GM03348 (cell line): ENCODE measurements at places on chromosomes 3 and 15.

DNA sequence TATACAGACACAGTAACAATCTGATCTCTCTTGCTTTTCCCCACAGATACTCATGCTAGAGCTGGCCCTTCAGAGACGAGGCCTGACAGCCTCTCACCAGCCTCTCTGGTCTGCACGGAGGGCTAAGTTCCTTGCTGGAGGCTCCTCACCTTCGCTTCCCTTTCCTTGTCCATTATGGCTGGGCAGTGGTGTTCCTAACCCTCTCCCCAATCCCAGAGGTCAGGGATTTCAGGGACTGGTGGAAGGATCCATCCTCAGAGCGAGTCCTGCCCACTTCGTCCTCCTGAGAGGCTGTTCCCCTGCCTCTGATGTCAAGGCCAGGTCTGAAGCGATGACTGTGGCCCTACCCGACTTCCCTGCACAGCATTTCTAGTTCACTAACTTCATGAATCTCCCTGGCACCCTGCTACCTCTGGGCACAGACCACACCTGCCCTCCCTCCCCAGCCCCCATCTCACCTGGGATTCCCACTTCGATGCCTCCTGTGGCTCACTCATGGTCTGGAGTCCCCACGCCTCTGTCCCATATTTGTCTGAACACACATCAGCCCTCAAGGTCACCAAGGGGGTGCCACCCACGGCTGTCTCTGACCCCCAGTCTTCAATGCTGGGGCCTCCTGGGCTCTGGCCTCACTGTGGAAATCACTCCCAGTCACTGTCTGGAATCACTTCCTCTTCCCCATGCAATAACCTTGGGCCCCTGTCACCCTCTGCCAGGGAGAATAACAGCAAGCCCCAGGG, 124.9 kb upstream of the PRR20G start:
- DNase-seq: no peak

GRCh38 chr15:68471541-68471940, 39.6 kb upstream of the ITGA11 start:
- no peak for DNase-seq

- no peak for DNase-seq
Observed at GRCh38 chr3:7397097-7397496, 536.2 kb downstream of the GRM7 start.

DNA sequence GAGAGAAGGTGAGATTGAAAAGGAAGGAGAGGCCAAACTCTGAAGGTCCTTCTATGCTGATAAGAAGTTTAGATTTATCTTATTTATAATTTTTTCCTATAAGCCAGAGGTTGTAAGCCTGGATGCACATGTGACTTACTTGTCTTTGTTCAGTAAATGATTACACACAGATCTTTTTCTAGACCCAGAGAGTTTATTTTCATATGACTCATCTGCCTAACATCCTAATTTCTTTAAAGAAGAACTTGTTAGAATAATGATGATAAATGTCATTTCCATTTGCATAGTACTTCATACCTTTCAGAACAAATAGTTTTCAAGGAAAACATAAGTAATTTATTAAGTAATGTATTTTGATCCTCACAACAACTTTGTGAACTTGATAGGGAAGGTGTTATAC, 434.8 kb upstream of the DPH6 start:
- DNase-seq: peak; percentile 31

- peak; percentile 52 for DNase-seq
Observed at GRCh38 chr15:52503788-52504496, 24.7 kb downstream of the MYO5A start.

DNA sequence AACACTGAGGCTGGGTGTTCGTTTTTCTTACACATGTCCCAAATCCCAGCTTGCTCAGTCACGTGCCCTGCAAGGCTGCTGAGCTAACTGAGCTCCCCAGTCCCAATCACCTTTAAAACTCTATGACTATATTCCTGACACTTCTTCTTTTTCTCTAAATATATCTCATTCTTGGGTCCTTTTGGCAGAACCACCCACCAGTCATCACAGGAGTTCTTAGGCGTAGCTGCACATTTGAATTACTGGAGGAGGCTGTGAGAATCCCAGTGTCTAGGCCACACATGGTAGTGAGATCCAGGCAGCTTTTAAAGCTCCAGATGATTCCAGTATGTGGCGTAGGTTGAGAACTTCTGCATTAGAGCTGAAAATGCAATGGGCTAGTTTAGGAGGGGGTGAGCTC, 66.3 kb downstream of the ST8SIA2 start:
- no peak for DNase-seq

GRCh38 chr3:172711454-172711795, 558 bp upstream of the NCEH1 start:
- DNase-seq: no peak

DNA sequence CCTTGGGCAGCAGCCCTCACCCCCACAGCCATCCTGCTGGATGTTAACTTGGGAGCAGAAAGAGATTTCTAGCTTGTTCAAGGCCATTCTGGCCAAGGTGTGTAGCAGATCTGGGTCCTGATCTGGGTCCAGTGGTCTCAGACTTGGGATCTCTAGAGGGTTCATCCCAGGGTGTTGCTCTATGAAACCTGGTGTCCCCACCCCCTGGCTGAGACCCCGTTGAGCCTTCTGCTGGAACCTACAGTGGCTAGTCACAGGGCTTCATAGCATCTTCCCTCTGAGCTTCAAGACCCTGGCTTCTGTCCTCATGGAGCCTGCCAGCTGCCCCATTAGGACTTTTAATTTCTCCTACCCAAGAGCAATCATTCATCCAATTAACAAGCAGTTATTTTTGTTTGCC, 64.3 kb downstream of the EPHB1 start:
- DNase-seq: no peak

DNA sequence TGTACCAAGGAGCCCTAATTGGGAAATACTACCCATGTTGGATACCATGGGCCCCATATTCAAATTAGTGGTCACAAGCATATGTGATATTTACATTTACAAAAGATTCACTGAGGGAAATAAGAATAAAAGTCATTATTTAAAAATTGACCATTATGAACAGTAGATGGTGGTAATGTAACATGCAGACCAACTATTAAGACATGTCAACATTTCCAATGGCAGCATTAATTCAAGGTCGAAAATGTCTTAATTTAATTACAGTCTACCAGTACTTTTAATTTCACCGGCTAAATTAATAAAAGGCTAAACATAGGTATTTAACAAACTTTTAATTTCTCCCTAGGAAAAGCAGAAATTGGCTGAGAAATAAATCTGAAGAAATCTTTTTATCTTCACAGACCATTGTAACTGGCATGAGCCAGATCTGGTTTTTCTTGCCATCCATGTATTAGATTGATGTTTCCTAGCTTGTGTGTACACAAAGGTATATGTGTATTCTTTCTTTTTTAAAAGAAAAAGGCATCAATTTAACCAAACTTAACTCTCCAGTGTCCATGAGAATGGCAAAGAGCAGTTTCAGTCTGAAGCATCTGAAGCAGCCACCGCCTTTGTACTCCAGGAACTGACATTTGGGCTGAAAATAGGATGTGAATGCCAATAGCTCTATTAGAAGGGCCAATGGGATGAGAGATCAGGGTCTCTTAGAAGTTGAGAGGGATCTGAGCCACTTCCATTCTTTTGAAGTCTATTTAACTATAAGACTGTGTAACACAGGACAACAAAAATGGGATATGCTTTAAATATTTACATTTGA, 26.6 kb downstream of the NEK11 start:
- DNase-seq: peak; percentile 16

DNA sequence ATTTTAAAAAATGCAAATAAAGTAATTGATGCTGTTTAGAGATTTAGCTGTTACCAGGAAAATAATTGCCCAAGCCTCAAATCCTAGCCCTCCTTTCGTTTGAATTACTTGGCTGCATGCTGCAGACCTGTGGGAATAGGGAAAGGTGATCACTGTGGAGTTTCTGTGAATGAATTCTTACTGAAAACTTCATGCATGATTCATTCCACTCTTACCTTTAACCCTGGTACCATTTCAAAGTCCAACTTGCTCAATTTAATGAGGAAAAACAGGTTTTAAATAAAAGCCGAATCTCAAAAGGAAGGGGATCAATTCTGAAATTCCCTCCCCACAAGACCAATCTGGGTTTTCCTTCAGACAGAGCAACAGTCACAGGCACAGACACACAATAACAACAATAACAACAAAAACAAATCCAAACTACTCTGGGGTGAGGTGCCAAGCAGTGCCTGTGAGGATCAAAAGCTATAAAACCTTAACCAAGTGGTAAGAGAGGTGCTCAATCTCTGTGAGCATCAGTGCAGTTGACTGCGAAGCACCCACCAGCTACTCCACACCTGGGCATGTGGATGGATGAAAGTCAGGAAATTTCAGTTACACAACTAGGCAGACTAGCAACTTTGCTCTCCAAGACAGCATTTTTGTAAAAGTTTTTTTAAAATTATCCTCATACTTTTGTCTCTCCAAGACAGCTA, 200.8 kb downstream of the CNTN3 start:
- no peak for DNase-seq

DNA sequence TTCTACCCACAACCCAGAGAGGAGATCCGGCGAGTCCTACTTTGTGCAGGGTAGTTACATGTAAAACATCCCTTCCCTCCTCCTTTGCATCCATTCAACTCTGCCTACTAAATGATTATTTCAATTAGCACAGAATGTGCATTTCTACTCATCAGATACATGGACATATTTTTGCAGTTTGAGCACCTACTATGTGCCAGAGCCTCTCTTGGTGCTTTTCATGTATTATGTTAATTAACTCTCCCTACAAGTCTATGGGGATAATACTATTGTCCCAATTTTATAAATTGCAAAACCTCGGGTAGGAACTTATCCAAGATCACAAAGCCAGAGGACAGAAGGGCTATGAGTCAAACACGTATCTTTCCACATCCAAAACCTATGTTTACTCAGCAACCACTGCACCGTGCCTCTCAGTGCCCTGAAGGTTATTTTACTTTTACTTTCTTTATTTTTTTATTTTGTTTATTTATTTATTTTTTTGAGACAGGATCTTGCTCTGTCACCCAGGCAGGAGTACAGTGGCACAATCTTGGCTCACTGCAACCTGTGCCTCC, 432.8 kb downstream of the MAGI1 start:
- DNase-seq: no peak

GRCh38 chr3:123258811-123259420, 57.2 kb downstream of the SEC22A start:
- DNase-seq: peak; percentile 65

DNA sequence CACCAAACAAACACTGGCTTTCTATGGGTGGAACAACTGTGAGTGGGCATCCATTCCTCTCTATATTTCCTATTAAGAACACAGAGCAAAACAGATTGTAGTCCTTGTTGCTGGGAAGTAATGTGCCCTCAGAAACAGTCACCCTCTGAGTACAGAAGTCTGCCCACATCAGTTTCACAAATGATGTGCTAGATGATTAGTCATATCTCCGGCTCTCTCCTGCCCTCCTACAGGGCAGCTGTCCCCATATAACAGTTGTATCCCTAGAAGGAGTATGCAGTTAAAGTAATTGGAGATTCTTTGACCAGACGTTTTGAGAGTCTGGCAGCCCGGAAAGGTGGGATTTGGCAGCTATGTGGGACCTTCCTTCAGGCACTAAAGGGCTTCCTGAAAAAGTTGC, 159.9 kb downstream of the APBA2 start:
- DNase-seq: no peak

DNA sequence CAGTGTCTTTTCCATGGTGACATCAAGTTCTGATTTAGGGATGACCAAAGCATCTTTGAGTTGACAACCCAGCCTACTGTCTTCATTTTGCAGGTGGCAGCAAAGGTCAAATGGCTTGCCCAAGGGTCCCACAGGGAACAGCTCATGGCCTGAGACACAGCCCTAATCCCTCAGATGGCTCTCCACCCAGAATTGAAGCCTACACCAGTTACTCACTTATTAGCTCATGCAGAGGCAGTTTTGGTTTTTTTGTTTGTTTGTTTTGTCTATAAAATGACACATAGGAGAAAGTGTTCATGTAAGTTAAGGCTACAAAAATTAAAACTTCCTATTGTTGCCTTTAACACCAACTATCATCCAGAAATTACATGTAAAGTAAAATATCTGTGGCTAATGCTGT, 167.9 kb downstream of the OSBPL10 start:
- no peak for DNase-seq

DNA sequence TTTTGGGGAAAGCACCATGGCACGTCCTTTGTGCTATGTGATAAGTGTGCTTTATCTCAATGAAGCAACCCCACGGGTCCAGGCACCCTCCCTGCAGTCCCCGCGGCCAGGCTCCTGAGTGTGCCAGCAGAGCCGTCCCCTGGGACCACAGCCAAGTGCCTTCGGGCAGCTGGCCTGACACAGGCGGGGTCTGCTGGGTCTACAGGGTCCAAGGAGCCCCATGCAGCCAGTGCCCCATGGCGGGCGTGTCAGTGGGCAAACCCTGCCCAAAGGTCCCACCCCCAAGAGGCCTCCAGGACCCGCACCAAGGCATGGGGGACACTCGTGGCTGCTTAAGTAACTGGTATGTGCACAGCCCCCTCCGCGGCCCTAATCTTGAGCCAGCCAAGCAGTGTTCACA, 35.3 kb downstream of the KLHL25 start:
- no peak for DNase-seq

- DNase-seq: no peak
Observed at GRCh38 chr3:126765187-126766069, 61.4 kb downstream of the CHCHD6 start.

GRCh38 chr3:87856126-87856525, 202.7 kb downstream of the CGGBP1 start:
- DNase-seq: peak; percentile 45

DNA sequence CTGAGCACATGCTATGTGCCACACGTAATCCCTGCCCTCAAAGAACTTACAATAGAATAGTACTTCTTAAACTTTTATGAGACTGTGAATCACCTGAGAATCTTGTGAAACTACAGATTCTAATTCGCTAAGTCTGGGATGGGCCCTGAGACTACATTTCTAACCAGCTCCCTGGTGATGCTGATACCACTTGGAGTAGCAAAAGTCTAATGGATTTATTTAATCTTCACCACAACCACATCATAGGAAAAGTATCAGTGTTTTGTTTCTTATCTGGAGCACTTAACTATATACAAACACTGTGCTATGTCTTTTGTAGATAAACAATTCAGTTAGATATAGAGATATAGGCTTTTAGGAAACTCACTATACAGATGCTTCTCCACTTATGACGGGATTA, 23.8 kb upstream of the TCF12 start:
- no peak for DNase-seq

- no peak for DNase-seq
Observed at GRCh38 chr3:42507761-42508335, 5.4 kb downstream of the VIPR1 start.

- no peak for DNase-seq
Observed at GRCh38 chr3:13011573-13012220, 61.5 kb downstream of the IQSEC1 start.

DNA sequence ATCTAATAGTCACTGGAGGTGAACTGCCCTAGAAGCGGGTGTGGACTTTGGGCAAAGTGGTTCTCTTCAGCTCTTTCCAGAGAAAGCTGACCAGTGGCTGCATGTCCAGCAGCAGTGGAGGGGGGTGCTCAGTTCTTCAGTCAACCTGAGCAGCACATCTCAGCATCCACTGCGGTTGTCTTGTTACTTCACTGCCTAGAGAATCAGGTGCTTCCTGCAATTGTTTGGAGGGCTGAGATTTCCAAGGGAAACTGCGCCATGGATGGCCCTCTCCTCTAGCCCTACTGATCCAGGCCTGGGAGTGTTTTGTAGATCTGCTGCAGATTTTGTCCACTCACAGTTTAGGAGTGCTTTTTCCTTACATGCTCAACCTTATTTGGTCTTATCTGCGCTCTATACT, 65.6 kb upstream of the CFAP161 start:
- no peak for DNase-seq

GRCh38 chr15:40339621-40339945, 1.2 kb downstream of the CCDC9B start:
- peak; percentile 23 for DNase-seq
